ENCODE measurements at places on chromosomes 3 and 15. TPM values are rescaled to one million over a fixed set of nuclear protein-coding genes. Genes with fewer than 3 reads are reported as not detected.

MAPKAPK3 gene
- 34.6 TPM for total RNA-seq

DAZL gene
- total RNA-seq = not detected

MCTP2 gene
- 5.7 TPM for total RNA-seq

CNTN3 gene
- total RNA-seq = 3.3 TPM

GNB5 gene
- 78.2 TPM for total RNA-seq

POLQ gene
- total RNA-seq = 0.55 TPM

CFAP100 gene
- 1.5 TPM for total RNA-seq

NME9 gene
- total RNA-seq = 1.7 TPM

CDC25A gene
- 3.3 TPM for total RNA-seq

BFSP2 gene
- not detected for total RNA-seq

ABTB1 gene
- 26.7 TPM for total RNA-seq

MAGEL2 gene
- 4.1 TPM for total RNA-seq

ZNF619 gene
- 8.1 TPM for total RNA-seq

PLOD2 gene
- total RNA-seq = 65.4 TPM

ZDHHC19 gene
- 0.24 TPM for total RNA-seq

VILL gene
- 12.9 TPM for total RNA-seq

ANKRD63 gene
- total RNA-seq = 0.27 TPM

BCHE gene
- 0.48 TPM for total RNA-seq

RSRC1 gene
- total RNA-seq = 31.8 TPM

GUCA1C gene
- total RNA-seq = not detected

GHSR gene
- total RNA-seq = not detected

SNTN gene
- total RNA-seq = not detected

ROPN1 gene
- not detected for total RNA-seq

MESP2 gene
- total RNA-seq = not detected

AMOTL2 gene
- total RNA-seq = 47.2 TPM

SLC6A11 gene
- 0.11 TPM for total RNA-seq

PIERCE2 gene
- 1.5 TPM for total RNA-seq

CACNA1D gene
- total RNA-seq = 2.9 TPM

CSPG5 gene
- 0.11 TPM for total RNA-seq

KBTBD12 gene
- total RNA-seq = 0.42 TPM

GOLGA8T gene
- total RNA-seq = 0.71 TPM

All from ovary (tissue), 10 donors.